ENCODE measurements at places on chromosomes 7 and 10. TPM values are rescaled to one million over a fixed set of nuclear protein-coding genes. Genes with fewer than 3 reads are reported as not detected.

The EPC1 gene
- 23.4 TPM for total RNA-seq

DNA sequence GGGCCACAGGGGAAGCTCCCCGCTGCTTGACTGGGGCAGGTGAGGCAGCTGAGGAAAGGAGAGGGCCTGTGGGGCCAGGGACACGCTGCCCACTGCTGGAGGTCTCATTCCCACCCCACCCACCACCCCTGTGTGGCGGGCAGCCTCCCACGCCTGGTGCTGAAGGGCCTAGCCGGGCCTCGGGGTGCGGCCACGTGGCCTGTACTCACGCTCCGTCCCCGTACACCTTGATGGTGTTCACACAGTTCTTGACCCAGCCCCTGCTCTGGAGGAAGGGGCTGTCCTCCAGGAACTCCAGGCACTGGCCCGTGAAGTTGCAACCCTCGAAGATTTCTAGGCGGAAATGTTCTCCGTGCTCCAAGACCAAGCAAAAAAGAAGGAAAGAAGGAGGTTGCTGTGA is 4.0 kb downstream of the CRYGN start:
- no peaks in the 10 kb centered on the region for H3K36me3 ChIP-seq
- H3K4me3 ChIP-seq: no peak overlapping the region
- H3K4me1 ChIP-seq: no peaks in the 10 kb centered on the region
- no peak for DNase-seq
- H3K27ac ChIP-seq: no peak overlapping the region

DNA sequence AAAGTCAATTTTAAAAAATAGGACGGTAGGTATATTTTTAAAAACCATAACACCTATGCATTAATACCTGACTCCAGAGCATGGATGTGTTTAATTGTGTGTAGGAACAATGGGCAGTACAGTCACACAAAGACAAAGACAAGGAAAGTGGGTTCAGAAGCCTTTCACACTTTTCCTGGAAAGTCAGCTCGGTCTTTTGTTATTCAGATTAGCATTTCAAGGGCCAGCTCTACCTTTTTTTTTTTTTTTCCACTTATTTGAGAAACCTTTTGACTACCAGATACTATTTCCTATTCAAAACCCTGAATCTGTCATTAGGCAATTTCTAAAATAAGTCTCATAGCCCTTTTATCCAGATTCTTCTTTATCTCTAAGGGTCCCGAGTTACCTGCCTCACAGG is 401.9 kb downstream of the PARD3 start:
- no peaks in the 10 kb centered on the region for H3K36me3 ChIP-seq
- H3K4me1 ChIP-seq: no peaks in the 10 kb centered on the region
- no peaks in the 10 kb centered on the region for H3K27me3 ChIP-seq
- DNase-seq: no peak

DNA sequence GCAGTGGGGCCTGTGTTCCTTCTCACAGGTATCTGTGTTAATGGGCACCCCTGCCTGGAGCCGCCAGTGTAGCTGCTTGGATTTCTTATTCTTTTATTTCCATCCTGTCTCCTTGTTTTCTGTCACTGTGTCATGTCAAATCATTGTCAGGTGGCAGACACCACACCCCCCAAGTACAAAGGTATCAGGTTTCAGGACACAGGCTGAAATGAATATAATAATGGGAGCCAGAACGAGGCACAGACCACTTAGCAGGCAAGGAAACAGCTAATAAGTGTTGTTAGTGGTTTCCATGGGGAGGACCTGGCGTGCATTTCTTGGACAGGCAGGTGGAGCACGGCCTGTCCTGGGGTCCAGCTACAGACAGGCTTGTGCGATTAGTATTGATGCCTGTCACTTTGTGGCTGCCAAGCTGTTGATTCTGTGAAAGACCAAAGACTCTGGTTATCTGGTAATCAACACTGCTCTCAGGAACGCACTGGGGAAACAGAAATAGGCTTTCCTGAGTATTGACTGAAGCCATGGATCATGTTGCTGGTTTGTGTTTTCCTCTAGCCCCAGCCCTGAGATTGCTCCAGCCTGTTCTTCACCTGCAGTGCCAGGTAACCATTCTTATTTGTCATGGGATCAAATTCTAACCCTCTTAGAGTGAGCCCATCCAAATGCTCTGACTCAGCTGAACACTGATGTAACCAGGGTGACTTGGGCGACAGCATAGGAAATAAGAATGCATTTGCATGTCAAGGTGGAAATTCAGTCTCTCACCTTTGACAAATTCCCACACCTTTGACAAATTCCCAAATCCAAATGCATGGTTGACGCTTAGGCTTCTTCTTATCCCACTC is 1002.0 kb downstream of the LRMDA start:
- no peak overlapping the region for H3K4me3 ChIP-seq
- DNase-seq: peak; percentile 71
- no peaks in the 10 kb centered on the region for H3K36me3 ChIP-seq
- no peaks in the 10 kb centered on the region for H3K27me3 ChIP-seq
- peak overlapping the region; percentile 80 for H3K27ac ChIP-seq

The IQCE gene
- 28.3 TPM for total RNA-seq

DNA sequence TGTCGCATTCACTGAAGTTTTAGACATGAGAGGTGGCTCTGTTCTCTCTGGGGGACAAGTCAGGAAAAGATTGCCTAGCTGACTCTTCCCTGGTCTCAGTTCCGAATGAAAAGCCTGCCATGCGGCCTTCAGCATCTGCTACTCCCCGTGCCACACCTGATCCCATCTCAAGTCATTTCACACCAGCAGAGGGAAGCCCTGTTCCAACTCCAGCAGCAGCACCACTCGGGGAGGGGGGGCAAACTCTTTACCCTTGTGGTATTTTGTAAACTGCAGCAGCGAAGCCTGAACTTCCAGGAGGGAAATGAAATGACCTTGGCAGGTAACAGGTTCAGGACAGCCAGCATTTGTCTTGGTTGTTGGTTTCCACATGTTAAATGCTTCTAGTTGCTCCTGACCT is 13.8 kb downstream of the LRRC4 start:
- H3K4me1 ChIP-seq: peaks cover 27% of the 10 kb centered on the region
- no peaks in the 10 kb centered on the region for H3K36me3 ChIP-seq
- no peak overlapping the region for H3K27ac ChIP-seq
- DNase-seq: no peak

The MACROH2A2 gene
- not detected for total RNA-seq

GRCh38 chr7:92835851-92836488 is 403 bp downstream of the CDK6 start:
- peaks cover 29% of the 10 kb centered on the region for H3K4me1 ChIP-seq
- no peaks in the 10 kb centered on the region for H3K27me3 ChIP-seq
- peak overlapping the region; percentile 77 for H3K27ac ChIP-seq

The ETV1 gene
- total RNA-seq: 9.0 TPM

DNA sequence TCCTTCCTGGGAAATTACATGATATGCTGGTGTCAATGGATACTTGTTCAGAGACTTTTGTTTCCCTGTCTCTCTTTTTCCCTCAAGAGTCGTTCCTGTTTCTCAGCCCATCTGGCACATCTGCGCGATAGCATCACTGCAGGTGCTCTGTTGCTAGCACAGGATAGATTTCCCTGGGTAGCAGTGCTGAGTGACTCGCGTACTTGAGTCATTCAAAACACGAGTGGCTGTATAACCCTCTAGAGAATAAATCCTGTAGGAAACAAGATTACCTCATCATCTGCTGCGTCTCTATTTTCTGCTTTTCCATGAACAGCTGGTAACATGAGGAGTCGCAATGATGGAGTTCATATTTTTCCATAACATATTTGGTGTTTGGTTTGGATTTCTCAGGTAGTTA is 452.0 kb upstream of the FZD8 start:
- H3K27ac ChIP-seq: no peak overlapping the region
- H3K4me1 ChIP-seq: no peaks in the 10 kb centered on the region
- no peaks in the 10 kb centered on the region for H3K27me3 ChIP-seq
- H3K4me3 ChIP-seq: no peak overlapping the region
- no peak for DNase-seq

GRCh38 chr7:299169-299568 is 9.2 kb downstream of the FOXL3 start:
- no peak overlapping the region for H3K27ac ChIP-seq
- H3K36me3 ChIP-seq: no peaks in the 10 kb centered on the region
- H3K4me3 ChIP-seq: no peak overlapping the region
- no peaks in the 10 kb centered on the region for H3K4me1 ChIP-seq
- peaks cover 57% of the 10 kb centered on the region for H3K27me3 ChIP-seq

- H3K4me3 ChIP-seq: no peak overlapping the region
- peak; percentile 90 for DNase-seq
- no peak overlapping the region for H3K27ac ChIP-seq
These were observed 6.0 kb upstream of the DAGLB start for GRCh38 chr7:6453734-6454133.

GRCh38 chr7:152949790-152950189 is 190.2 kb downstream of the ACTR3B start:
- no peak for DNase-seq
- no peak overlapping the region for H3K27ac ChIP-seq
- no peak overlapping the region for H3K4me3 ChIP-seq

The PITX3 gene
- total RNA-seq: not detected

DNA sequence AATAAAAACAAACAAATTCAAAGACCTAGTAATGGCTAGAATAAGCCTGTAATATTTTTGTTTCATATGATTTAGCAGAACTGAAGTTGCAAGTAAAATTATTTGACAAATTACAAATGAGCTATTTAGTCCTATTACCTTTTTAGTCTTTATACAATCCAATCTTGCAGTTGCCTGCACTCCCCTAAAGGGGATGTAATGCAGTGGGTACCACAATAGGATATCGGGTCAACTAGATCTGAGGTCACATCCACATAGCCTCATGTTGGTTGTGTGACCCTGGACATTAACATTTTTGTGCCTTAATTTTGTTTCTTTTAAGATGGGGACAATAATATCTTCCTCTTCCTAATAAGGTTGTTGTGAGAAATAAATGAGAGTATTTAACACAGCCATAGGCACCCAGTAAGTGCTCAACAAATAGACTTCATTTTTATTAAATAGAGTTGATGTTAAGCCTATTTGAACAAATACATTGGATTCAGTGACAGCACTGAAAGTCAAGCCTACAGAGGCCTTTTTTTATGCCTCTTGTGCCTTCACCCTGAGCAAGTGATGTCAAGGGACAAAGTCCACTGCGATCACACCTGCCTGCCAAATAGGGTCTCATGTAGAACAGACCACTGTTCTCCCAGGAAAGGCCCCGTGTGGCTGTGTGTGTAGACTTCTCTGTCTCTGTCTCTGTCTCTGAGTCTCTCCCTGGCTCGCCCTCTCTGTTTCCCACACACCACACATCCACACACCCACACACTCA is 124.8 kb downstream of the EVX1 start:
- no peaks in the 10 kb centered on the region for H3K27me3 ChIP-seq
- DNase-seq: no peak
- no peak overlapping the region for H3K4me3 ChIP-seq
- no peaks in the 10 kb centered on the region for H3K36me3 ChIP-seq

GRCh38 chr7:69871886-69872569 is 273.8 kb downstream of the AUTS2 start:
- no peaks in the 10 kb centered on the region for H3K36me3 ChIP-seq
- H3K27me3 ChIP-seq: no peaks in the 10 kb centered on the region
- no peaks in the 10 kb centered on the region for H3K4me1 ChIP-seq
- H3K27ac ChIP-seq: no peak overlapping the region
- no peak for DNase-seq

- no peak overlapping the region for H3K4me3 ChIP-seq
- peaks cover 39% of the 10 kb centered on the region for H3K4me1 ChIP-seq
- peak; percentile 90 for DNase-seq
These were observed 95.8 kb downstream of the CHST15 start for GRCh38 chr10:123997486-123998196.

DNA sequence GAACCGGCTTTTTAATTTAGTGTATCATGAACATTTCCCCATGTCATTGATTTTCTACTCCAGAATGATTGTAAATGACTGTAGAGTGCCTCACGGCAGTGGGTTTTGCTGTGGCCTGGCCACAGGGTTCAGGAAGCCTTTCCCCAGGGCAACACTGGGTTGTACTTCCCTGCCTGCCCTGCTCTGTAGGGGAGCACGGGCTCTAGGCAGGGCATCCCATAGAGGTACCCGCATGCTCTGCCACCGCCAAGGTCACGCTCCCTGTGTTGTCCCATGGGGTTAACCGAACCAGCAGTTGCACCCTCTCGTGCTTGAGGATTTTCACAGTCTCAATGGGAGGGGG is 63.8 kb downstream of the BPGM start:
- no peak for DNase-seq
- no peak overlapping the region for H3K27ac ChIP-seq
- no peaks in the 10 kb centered on the region for H3K4me1 ChIP-seq
- no peak overlapping the region for H3K4me3 ChIP-seq

The KLLN gene
- 0.57 TPM for total RNA-seq

DNA sequence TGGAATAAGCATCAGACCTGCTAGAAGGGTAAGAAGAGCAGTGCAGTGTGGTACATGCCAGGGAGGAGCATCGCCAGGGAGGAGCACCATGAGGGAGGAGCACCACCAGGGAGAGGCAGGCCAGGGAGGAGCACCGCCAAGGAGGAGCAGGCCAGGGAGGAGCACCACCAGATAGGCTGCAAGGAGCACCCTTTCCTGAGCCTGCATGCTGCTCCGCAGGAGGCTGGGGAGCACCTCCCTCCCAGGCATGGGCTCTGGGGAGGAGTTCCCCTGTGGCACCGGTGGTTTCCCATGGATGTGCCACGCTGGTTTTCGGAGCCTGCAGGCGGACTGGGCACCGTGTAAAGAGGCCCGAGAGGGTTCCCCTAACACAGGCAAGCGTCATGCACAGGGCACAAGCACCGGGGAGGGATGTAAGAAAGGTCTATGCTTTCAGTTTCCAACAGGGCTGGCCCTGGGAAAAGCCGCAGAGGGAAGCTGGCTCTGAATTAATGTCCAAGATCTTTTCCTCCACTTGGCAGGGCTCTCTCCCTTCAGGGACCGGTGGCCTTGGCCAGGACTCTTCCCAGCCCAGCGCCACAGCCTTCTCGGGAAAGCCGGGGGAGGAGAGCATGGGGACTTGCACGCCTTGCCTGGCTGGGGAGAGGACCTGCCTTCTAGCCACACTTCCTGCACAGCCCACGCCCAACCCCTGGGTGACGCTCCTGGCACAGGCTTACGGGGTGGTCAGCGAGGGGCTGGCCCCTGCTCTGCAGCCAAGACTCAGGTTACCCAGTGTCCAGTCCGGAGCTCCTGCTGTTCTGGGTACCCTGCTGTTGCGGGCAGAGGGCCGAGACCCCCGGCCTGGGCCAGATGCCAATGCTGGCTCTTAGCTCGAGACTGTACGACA is 11.5 kb upstream of the GPER1 start:
- H3K4me3 ChIP-seq: no peak overlapping the region
- H3K27me3 ChIP-seq: no peaks in the 10 kb centered on the region
- 0 out of 2 replicates have a peak, but pooled peaks cover 5% of the 10 kb centered on the region for H3K4me1 ChIP-seq
- H3K27ac ChIP-seq: no peak overlapping the region
- no peak for DNase-seq

GRCh38 chr10:57898231-57898630 is 369.5 kb downstream of the IPMK start:
- H3K36me3 ChIP-seq: no peaks in the 10 kb centered on the region
- H3K4me3 ChIP-seq: no peak overlapping the region
- peak; percentile 61 for DNase-seq
- peaks cover 12% of the 10 kb centered on the region for H3K4me1 ChIP-seq
- H3K27me3 ChIP-seq: no peaks in the 10 kb centered on the region

GRCh38 chr10:50574305-50574704 is 49.5 kb downstream of the SGMS1 start:
- no peak for DNase-seq
- H3K27ac ChIP-seq: no peak overlapping the region
- no peaks in the 10 kb centered on the region for H3K36me3 ChIP-seq
- no peak overlapping the region for H3K4me3 ChIP-seq
- H3K4me1 ChIP-seq: peaks cover 68% of the 10 kb centered on the region

Data from PC-9 (cell line).